ENCODE measurements at places on chromosomes 5 and 9.

- DNase-seq: no peak
Observed at GRCh38 chr9:110033869-110034268, 174.1 kb downstream of the C9orf152 start.

GRCh38 chr9:136807281-136808074, at the start of gene RABL6:
Gene RABL6 (plus strand): TSS chr9:136807948. CDS start chr9:136808197, 249 bp downstream.
- peak; percentile 56 for DNase-seq

GRCh38 chr5:39132128-39132447, 57.9 kb upstream of the RICTOR start:
- DNase-seq: no peak

DNA sequence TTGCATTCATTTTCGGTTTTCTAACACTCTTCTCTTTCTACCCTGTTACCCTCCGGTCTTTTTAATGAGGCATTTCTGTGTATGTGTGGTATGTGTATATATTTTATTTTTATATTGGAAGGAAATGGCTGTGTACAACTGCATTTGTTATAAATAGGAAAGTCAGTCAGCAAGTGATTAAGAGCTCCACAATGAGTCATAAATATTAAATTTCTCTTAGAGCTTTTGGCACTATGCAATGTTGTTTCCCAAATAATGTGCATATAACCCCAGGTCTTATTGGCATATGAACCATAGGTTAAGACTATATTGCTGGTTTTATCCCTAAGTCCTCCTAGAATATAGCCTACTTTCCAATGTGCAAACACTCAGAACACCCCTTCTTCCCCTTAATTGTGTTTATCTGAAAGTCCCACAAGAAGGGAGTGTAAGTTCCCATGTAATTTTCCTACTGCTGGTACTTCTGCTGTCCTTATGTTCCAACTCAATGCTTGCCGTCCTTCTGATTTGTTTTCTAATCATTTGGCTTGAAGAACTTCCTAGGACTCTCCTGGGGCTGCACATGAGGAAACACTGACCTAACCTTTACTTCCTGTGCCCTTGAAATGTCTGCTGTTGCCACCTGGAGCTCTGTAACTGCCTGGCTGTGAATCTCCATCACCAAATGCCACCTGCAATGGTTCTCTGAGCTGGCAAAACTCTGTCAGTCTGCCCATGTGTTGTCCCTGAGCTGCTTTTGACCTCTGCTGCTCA, 65.5 kb upstream of the PCSK5 start:
- no peak for DNase-seq

- DNase-seq: no peak
Observed at GRCh38 chr5:9118852-9119251, 427.0 kb downstream of the SEMA5A start.

- DNase-seq: no peak
Observed at GRCh38 chr5:59335544-59335943, 558.0 kb downstream of the PDE4D start.

DNA sequence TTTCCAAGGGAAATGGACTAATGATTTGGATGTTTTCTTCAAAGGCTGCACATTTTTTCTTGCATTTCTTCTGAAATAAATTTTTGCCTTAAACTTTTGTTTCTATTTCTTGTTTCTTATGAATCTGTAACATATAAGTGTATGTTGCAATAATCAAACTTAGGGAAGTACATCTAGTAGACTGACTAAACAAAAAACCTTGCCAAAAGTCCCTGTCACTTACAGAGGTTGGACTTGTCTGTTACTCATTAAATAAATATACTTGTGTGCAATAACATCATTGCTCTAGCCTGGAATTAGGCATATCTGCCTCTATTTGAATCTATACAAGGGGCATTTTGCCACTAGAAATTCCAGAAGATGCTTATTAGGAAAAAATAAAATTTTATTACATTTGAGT, 56.6 kb downstream of the C6 start:
- DNase-seq: no peak

GRCh38 chr9:126127591-126127990, 199.0 kb upstream of the MVB12B start:
- no peak for DNase-seq

GRCh38 chr5:104061707-104062106, 499.1 kb upstream of the NUDT12 start:
- DNase-seq: no peak

DNA sequence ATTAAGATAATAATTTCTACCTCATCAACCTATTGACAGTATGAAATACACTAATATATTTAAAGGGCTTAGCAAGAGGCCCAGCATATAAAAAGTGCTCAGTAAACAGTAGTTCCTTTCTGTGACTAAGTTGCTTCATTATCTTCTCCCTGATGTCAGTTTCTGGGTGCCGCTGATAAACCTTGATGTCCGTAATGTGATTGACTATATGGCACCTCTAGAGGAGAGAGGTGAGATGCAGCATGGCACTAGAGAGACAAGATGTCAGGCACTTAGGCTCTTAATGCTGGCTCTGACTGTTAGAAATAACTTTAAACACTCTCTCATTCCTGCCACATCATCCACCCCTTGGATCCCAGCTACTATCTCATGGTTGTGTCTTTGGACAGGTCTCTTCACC, 455.9 kb upstream of the KLF4 start:
- no peak for DNase-seq

DNA sequence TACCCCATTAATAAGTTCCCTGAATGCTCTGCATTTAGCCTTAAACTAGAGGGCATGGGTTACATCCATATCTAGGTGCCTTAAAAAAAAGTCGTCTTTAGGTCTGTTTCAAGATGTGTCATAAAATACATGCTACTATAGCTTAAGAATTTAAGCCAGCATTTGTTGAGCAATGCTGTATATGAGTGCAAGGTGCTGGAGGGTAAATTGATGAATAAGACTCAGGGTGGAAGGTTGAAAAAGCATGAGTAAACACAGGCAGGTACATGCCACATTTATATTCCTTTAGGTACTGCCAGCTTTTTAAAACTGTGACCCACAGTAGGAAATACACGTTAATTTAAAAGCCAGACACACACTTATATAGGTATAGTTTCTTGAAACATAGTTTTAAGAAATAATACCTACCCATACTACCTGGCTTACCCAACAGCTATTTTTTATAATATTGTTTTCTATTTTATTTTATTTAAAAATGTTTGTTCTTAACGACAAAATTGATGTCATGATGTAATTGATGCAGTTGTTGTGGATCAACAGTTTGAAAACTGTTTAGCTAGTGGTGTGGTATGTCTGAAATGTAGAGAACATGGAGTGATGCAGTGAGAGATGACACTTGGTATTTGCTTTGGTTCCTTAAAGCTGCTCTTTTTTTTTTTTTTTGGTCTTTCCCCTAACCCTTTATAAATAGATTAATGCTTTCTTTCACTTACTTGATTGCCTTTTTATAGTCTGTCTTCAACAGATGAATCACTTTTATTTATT, 3.9 kb downstream of the HMGCR start:
- DNase-seq: no peak

- DNase-seq: no peak
Observed at GRCh38 chr5:68182534-68182933, 33.0 kb upstream of the PIK3R1 start.

DNA sequence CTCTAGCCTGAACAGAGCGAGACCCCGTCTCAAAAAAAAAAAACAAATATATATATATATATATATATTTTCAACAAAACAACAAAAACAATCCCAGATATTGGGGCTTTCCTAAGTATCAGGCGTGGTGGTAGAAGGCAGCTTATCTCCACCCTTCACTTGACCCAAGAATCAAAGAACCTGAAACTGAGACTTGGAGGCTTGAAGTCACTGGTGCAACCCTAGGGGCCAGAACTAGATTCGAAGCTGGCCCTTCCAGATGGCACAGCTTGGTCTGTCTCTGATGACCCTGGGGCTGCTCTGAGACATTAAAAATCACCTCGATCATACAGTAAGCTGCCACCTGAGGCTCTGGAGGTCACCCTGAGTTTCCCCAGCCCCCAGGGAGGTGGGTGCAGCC, 1.3 kb upstream of the KCNMB1 start:
- DNase-seq: no peak

- no peak for DNase-seq
Observed at GRCh38 chr9:129343424-129344375, 165.6 kb upstream of the IER5L start.

- DNase-seq: no peak
Observed at GRCh38 chr9:86368871-86369521, 14.8 kb upstream of the TUT7 start.

- no peak for DNase-seq
Observed at GRCh38 chr5:115583474-115583873, 18.8 kb downstream of the TICAM2 start.

GRCh38 chr5:644509-644908, 32.4 kb downstream of the CEP72 start:
- no peak for DNase-seq

DNA sequence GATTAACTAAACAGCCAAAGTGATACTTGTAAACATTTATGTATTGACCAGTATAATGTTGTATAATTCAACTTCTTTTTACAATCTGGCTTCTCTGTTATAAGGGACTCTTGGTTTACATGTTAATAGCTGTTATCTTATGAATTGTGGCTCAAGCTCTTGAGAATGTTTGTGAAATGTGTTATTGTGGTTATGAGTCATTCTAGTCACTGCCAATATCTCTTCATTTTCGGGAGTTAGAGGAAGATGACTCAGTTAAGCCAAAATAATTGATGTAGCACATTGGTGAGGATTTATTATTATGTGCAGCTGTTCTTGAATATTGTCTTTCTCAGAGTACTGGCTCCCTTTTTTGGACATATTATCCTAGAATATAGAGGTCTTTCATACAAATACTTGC, 655.2 kb upstream of the RIOK2 start:
- no peak for DNase-seq

DNA sequence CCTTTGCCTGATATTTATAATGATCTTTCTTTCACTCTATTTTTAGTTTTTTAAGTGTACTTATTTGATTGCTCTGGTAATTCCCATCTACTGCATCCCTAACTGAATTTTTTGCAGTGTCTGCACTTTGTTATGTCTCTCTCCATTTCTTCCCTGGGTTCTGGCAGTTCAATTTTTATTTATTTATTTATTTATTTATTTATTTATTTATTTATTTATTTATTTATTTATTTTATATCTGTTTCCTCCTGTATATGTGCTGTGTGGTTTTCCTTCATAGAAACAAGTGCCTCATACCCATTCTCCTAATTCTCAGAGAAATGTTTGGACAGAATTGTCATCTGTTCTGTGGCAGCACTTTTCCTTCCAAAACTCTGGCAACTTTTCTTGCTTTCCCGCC, 2370.8 kb upstream of the WWC1 start:
- DNase-seq: no peak

- no peak for DNase-seq
Observed at GRCh38 chr9:114972510-114973136, 42.2 kb upstream of the TNFSF8 start.

DNA sequence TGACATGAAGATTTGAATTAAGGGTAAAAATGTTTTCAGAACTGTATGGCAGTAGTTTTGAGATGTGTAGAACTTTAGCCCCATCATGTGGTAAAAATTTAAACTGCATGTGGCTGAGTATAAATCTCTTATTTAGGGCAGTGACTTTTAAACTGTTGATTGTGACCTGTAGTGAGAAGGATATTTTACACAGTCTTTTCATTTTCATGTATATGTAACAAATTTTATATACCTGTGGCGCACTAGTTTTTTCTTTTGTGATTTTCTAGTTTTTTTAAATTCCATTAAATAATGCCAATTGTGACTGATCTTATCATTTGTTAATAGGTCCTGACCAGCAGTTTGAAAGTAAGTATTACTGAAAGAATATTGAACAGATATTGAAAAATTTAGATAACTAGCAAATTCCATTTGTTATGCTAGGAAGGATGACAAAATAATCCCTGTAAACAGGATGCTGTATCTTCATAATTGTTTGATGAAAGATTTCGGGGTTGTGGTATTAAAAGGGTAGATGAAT, 47.2 kb downstream of the GPBP1 start:
- no peak for DNase-seq

GRCh38 chr5:2797981-2798380, 46.5 kb upstream of the IRX2 start:
- DNase-seq: no peak

DNA sequence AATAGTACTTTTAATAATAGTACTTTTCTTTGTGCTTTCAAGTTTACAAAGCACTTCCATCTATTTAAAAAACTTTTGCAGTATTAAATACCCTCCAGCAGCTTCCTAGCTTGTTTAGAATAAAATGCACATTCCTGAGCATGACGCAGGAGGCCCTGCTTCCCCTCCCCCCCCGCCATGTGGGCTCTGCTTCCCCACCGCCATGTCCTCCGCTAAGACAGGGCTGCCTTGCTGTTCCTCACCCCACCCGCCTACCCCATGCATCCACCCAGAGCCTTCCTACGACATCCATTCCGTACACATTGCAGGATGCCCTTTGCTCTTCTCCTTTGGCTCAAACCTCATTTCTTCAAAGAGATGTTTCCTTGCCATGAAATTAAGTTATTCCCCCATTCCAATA, 205.9 kb upstream of the MSX2 start:
- DNase-seq: no peak

- no peak for DNase-seq
Observed at GRCh38 chr5:9192266-9192665, 353.6 kb downstream of the SEMA5A start.

DNA sequence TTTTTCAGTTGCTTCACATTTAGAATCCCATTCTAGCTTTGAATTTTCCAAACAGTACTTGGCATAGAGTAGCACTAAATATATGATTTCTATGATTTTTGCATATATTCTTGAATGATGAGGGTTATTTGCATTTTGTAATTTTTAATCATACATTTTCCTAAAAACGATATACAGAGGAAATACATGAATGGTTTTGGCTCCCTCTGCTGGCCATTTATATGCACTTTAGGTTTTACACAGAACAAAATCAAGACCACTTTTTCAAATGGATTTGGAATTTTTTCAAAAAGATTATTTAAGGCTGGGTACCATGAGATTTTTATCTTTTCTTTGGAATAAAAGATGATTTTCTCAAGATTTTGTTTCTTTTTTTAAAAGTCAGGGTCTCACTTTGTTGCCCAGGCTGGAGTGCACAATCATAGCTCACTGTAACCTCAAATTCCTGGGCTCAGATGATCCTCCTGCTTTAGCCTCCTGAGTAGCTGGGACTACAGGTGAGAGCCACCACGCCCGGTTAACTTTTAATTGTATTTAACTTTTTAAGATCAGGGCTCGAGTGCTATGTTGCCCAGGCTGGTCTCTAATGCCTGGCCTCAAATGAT, 16.7 kb upstream of the COMMD10 start:
- no peak for DNase-seq

All from stimulated activated CD8-positive, alpha-beta memory T cell treated with anti-CD3 and anti-CD28 coated beads, Interleukin-7, amount 100 ng/mL, for 4 hours (primary cell).